ENCODE measurements at places on chromosomes 7 and 10. TPM values are rescaled to one million over a fixed set of nuclear protein-coding genes. Genes with fewer than 3 reads are reported as not detected.

The CNPY1 gene
- not detected for total RNA-seq

The ABLIM1 gene
- 70.0 TPM for total RNA-seq

The EPHA1 gene
- total RNA-seq, result 0.96 TPM

The CALHM1 gene
- total RNA-seq, result not detected

The FGFR2 gene
- total RNA-seq, result 11.8 TPM

The FAM237B gene
- not detected for total RNA-seq

The SPACDR gene
- total RNA-seq, result 2.6 TPM

The LRRD1 gene
- total RNA-seq, result 0.27 TPM

The NRCAM gene
- 9.3 TPM for total RNA-seq

The UPK3B gene
- not detected for total RNA-seq

The NUDT13 gene
- 2.2 TPM for total RNA-seq

The AEBP1 gene
- 65.0 TPM for total RNA-seq

The CCDC146 gene
- total RNA-seq, result 1.8 TPM

The DGKB gene
- 0.24 TPM for total RNA-seq

The LBX1 gene
- not detected for total RNA-seq

The WEE2 gene
- total RNA-seq, result not detected

The C10orf143 gene
- 0.73 TPM for total RNA-seq

The LRMDA gene
- 2.2 TPM for total RNA-seq

The LEP gene
- total RNA-seq, result not detected

The CYP2C19 gene
- not detected for total RNA-seq

The TUBAL3 gene
- not detected for total RNA-seq

The PARD3 gene
- total RNA-seq, result 35.9 TPM

The ASZ1 gene
- not detected for total RNA-seq

The NME8 gene
- not detected for total RNA-seq

Measured in astrocyte (in vitro differentiated cells and primary cell).